Endodermal cell (in vitro differentiated cells): ENCODE measurements at places on chromosomes 2 and 18. TPM values are rescaled to one million over a fixed set of nuclear protein-coding genes. Genes with fewer than 3 reads are reported as not detected.

GRCh38 chr2:238518172-238518820, 91.6 kb downstream of the ASB1 start:
- no peaks in the 10 kb centered on the region for H3K36me3 ChIP-seq
- H3K4me1 ChIP-seq = no peaks in the 10 kb centered on the region
- H3K27ac ChIP-seq = no peak overlapping the region
- no peak for DNase-seq
- H3K27me3 ChIP-seq = no peaks in the 10 kb centered on the region
- H3K4me3 ChIP-seq = no peak overlapping the region

DNA sequence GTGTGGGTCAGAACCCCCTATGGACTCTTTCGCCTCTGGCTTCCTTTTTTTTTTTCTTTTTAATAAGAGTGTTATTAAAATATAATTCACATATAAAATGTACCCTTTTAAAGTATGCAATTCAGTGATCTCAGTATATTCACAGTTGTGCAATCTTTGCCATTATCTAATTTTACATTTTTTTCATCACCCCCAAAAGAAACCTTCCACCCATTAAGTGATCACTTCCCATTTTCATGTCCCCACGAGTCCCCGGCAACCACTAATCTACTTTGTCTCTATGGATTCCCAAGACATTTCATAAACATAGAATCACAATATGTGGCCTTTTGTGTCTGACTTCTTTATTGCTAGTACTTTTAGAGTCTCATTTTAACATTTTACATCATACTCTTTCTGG, 38.7 kb upstream of the ANXA4 start:
- H3K27me3 ChIP-seq = no peaks in the 10 kb centered on the region
- H3K4me3 ChIP-seq = no peak overlapping the region
- no peaks in the 10 kb centered on the region for H3K36me3 ChIP-seq
- DNase-seq = no peak
- H3K27ac ChIP-seq = no peak overlapping the region

DNA sequence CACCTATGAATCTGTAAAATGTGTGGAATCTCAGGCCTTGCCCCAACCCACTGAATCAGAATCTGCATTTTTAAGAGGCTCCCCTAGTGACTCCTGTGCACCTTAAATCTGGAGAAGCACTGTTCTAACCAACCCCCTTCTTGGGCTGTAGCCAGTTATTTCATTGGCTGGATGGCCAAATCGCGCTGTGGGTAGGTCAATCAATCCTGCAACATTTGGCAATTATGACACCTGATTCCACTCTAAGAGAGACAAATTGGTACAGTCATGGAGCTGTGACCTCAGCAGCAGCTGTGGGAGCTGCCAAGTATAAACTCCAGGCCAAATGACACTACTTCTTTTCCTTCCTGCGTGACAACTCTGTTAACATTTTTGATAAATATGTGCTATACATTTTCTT, 208.7 kb downstream of the CLIP4 start:
- H3K27me3 ChIP-seq = peaks cover 7% of the 10 kb centered on the region
- no peaks in the 10 kb centered on the region for H3K36me3 ChIP-seq
- no peaks in the 10 kb centered on the region for H3K4me1 ChIP-seq
- H3K4me3 ChIP-seq = no peak overlapping the region
- H3K27ac ChIP-seq = no peak overlapping the region
- DNase-seq = no peak

DNA sequence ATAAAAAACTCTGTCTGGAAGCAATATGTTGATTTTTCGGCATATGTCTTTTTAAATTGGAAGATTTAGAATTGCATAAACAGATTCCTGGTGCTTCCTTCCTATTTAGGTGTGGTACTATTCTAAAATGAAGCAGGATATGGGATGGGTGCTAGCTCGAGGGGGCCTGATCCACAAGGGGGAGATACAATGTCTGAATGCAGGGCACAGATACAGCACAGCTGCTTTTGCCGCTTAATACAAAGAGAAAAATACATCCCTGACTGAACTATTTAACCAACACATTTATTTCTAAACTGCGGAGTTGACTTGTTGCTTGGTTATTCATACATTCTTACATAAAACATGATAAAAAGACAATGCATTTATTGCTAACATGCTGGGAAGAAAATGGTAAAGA, 169.1 kb downstream of the TMEFF2 start:
- H3K27me3 ChIP-seq = peaks cover 26% of the 10 kb centered on the region
- DNase-seq = no peak
- H3K4me3 ChIP-seq = no peak overlapping the region
- H3K4me1 ChIP-seq = no peaks in the 10 kb centered on the region
- H3K36me3 ChIP-seq = no peaks in the 10 kb centered on the region

- no peak overlapping the region for H3K27ac ChIP-seq
- H3K4me3 ChIP-seq = no peak overlapping the region
- no peaks in the 10 kb centered on the region for H3K36me3 ChIP-seq
- no peak for DNase-seq
- no peaks in the 10 kb centered on the region for H3K4me1 ChIP-seq
Observed at GRCh38 chr2:47935071-47935470, 28.8 kb upstream of the FBXO11 start.

- no peak overlapping the region for H3K4me3 ChIP-seq
- H3K27me3 ChIP-seq = no peaks in the 10 kb centered on the region
- H3K36me3 ChIP-seq = no peaks in the 10 kb centered on the region
Observed at GRCh38 chr18:72762515-72763122, 105.2 kb downstream of the NETO1 start.

DNA sequence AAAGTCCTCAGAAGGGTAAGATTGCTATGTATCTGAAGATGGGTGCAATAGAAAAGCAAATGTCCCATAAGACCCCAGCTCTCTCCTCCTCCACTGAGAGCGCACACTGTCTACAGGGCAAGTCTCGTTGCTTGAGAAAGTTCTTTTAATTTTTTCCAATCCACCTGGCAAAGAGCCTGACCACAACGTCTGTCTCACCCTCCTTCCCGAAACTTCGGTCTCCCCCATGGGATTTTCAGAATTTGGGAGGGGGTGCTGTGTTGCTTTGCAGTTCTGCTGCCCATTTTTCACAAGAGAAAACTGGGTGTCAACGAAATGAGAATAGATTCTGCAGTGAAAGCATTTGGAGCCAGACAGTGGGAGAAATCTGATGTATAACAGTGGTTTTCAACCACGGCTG, 40.4 kb downstream of the SERTAD2 start:
- no peak overlapping the region for H3K27ac ChIP-seq
- H3K27me3 ChIP-seq = no peaks in the 10 kb centered on the region

GRCh38 chr2:203002054-203002821, 12.4 kb upstream of the NBEAL1 start:
- no peak for DNase-seq
- H3K27me3 ChIP-seq = no peaks in the 10 kb centered on the region
- H3K27ac ChIP-seq = no peak overlapping the region
- H3K4me1 ChIP-seq = no peaks in the 10 kb centered on the region
- no peak overlapping the region for H3K4me3 ChIP-seq

DNA sequence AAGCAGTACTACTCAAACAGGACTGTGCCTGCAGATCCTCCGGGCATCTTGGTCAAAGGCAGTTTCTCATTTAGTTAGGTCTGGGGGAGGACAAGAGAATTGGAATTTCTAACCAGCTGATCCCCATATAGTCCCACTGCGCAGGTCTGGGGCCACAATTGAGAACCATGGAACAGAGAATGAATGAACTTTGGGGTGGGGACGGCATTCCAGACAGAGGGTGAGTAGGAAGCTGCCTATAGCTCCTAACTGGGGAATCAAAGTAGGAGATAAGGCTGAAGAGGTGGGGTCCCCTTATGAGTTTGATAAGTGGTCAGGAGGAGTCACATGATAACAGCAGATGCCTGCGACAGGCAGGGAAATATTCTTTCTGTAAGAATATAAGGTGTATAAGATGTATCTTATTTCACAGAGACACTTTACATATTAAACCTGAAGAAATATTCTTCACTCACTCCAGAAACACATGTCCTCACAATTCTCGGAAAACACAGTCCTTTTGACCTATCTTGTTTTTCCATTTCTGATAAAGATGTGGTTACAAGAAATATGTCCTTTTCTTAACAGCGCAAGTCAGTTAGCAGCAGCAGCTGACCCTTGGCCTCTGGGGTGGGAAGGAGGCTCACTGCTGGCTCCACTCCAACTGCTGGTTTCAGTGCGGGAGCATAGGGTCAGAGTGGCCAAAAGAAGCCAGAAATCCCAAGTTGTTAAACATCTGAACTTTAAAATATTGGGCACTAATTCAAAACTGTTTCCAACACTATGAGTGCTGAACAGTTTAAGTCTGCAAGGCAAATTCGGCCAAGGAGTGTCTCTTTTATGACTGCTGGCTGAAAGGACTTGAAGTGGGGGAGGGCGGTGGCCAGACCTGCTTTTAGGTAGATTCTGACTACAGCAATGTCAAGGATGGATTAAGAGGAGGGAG, 12.6 kb upstream of the TMEM214 start:
- no peaks in the 10 kb centered on the region for H3K27me3 ChIP-seq
- no peak overlapping the region for H3K27ac ChIP-seq
- no peak for DNase-seq

DNA sequence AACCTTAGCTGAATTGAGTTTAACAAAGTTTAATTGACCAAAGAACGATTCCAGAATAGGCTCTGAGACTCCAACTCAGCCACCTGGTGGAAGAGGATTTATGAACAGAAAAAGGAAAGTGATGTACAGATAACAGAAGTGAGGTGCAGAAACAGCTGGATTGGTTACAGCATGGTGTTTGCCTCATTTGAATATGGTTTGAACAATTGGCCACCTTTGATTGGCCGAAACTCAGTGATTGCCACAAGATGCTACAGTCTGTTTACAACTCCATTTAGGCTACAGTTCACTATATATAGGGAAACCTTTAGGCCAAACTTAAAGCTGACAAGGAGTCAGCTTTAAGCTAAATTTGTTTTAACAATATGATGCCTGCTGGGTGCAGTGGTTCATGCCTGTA, 28.1 kb upstream of the SLC35G4 start:
- no peaks in the 10 kb centered on the region for H3K36me3 ChIP-seq
- no peak overlapping the region for H3K27ac ChIP-seq
- no peak for DNase-seq
- peaks cover 10% of the 10 kb centered on the region for H3K27me3 ChIP-seq
- H3K4me1 ChIP-seq = no peaks in the 10 kb centered on the region

DNA sequence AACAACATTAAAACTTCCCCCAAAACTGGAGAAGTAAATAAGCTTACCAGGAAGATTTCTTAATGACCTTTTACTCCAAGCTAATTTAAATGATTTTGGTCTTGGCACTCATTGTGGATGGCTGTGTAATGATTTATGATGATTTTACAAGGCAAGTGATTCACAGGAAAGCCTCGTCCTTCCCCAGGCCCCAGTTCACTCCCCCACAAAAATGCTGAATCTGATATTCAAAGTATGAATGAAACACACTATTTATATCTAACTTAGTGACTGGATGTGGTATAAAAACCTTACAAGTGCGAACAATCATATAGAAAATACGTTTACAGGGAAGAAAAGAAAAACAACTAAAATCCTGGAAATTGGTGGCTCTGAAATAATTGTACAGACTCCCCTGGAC, 49.8 kb downstream of the ZNF516 start:
- H3K36me3 ChIP-seq = peaks cover 9% of the 10 kb centered on the region
- no peaks in the 10 kb centered on the region for H3K27me3 ChIP-seq
- no peak overlapping the region for H3K4me3 ChIP-seq
- no peak for DNase-seq
- peak overlapping the region; percentile 49 for H3K27ac ChIP-seq

- no peaks in the 10 kb centered on the region for H3K4me1 ChIP-seq
- no peak for DNase-seq
- H3K4me3 ChIP-seq = no peak overlapping the region
- no peak overlapping the region for H3K27ac ChIP-seq
- no peaks in the 10 kb centered on the region for H3K36me3 ChIP-seq
Observed at GRCh38 chr2:28178946-28179345, 213.7 kb upstream of the FOSL2 start.

DBI gene
- total RNA-seq = 145 to 178 TPM (median 157 TPM) in 3 replicates

GNAL gene
- total RNA-seq = 37.9 to 42.0 TPM (median 40.9 TPM) in 3 replicates
